ENCODE measurements at places on chromosomes 5 and 9.

- no peak for DNase-seq
Measured at GRCh38 chr5:83034036-83034435, 43.2 kb downstream of the TMEM167A start.

- DNase-seq: no peak
Measured at GRCh38 chr9:130539420-130540223, 39.8 kb upstream of the FUBP3 start.

GRCh38 chr9:78542491-78543181 lies 245.7 kb downstream of the PSAT1 start:
- no peak for DNase-seq

DNA sequence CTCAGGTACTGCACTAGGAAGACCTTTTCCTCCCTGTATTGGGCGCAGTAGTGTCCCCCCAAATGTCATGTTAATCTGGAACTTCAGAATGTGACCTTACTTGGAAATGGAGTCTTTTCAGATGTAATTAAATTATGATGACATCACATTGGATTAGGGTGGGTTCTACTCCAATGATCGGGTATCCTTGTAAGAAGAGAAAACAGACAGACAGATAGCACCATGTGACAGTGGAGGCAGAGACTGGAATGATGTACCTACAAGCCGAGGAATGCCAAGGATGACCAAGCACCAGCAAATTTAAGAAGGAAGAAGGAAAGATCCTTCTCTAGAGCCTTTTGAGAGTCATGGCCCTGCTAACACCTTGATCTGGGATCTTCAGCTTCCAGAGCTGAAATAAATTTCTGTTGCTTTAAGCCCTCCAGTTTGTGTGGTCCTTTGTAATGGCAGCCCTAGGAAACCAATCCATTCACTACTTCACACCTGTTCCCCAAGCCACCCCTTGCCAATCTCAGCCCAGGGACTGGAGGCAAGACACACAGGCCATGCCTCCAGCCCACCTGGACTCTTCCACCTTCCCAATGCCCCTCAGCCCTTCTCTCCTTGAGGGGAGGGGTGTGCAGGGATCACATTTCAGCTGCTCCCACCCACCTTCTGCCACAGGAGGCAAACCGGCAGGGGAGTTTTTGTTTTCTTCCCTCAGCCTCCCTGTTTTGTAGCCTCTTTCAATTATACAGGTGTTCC lies 1.6 kb downstream of the CCNJL start:
- DNase-seq: no peak

DNA sequence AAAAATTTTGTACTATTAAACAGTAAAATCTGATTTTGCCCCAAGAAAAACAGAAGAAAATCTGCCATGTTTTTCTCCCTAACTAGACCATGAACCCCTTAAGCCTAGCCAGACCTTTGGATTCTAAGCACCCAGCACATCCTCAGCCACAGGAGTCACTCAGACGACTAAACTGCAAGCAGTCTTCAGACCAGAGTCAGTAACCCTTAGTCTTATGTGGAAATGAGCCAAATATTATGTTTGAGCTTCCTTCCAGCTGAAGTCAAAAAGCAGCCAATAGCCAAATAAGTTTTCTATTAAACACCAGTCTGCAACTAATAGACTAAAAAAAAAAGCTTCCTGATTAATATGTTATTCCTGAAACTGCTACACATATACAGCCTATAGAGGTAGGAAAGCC lies 47.4 kb downstream of the GOLPH3 start:
- no peak for DNase-seq

- peak; percentile 67 for DNase-seq
Measured at GRCh38 chr9:89605465-89606048, 745 bp downstream of the GADD45G start.

- DNase-seq: peak; percentile 12
Measured at GRCh38 chr9:93960221-93960970, 5.2 kb upstream of the BARX1 start.

GRCh38 chr9:122392714-122393113 lies 21.9 kb downstream of the PTGS1 start:
- DNase-seq: no peak

DNA sequence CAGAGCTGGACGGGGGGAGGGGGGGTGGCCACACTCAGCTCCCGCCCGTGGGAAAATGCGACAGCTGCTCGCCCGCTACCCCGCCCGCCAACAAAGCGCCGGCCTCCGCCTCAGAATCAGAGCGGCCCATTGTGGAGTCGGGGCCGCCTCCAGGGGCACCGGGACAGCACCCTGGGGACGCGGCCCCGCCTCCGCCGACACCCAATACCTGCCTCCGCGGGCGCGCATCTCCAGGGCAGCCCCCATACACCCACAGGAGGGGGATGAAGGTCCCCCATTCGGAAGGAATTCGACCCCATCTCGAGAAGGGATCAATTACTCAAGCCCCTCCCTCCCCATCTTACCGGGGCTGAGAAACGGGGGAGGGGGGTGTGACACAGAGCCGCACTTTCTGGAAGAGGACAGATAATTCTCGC lies 1.3 kb downstream of the NOTCH1 start:
- peak; percentile 69 for DNase-seq

GRCh38 chr5:7855611-7856010 lies 4.7 kb upstream of the CFAP90 start:
- DNase-seq: no peak

DNA sequence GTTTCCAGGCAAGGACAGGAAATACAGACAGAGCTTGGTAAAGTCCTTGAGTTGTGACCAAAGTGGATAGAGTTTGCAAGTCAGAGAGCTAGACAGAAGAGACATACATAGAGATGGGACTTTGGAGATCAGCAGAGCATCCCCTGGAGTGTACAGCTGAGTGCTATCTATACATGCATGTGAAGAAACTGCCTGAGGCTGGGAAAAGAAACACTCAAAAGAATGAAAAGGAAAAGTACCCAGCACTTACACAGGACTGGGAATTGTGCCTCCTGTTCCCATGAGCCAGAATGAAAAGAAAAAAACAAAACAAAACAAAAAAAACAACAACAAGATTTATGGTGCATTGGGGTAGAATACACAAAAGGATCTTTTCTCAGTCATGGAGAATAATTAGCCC lies 606.4 kb downstream of the ZNF608 start:
- no peak for DNase-seq

- no peak for DNase-seq
Measured at GRCh38 chr9:86856259-86856658, 91.0 kb downstream of the GAS1 start.

DNA sequence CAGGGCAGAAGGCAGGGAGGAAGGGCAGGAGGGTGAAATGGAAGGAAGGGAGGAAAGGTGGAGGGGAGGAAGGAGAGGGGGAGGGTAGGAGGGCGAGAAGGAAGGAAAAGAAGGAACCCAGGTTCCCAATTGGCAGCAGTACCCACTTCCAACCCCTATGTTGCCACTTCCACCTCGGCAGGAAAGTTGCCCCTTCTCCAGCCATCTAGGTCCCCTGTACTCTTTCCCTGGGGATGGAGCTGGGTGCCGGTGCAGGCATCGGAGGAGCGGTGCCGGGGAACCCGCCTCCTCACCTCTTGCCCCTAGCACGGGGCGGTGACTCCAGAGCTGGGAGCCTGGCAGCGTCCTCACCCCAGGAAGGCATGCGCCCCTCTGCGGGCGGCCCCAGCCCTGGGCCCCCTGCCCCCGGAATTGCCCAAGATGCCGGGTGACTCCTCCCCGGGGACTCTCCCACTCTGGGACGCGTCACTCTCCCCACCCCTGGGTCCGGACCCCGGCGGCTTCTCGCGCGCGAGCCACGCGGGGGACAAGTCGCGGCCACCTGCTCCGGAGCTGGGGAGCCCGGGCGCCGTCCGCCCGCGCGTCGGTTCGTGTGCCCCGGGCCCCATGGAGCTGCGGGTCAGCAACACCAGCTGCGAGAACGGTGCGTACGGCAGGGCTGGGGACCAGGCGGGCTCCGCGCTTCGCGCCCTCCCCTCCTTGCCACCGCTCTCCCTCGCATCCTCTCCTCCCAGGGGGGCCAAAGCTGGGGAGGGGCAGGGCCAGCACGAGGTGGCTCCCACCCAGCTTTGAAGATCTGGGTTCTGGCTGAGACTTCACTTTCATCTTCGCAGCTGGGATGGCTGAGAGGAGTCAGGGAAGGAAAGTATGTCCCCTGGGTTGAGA lies at the start of gene NIPAL4:
NIPAL4 (plus strand) TSS at position 499 of the 885 bp plus-strand sequence; CDS start at position 607, 108 bp downstream.
- peak; percentile 26 for DNase-seq

- no peak for DNase-seq
Measured at GRCh38 chr5:5353681-5354080, 68.8 kb upstream of the ICE1 start.

- DNase-seq: no peak
Measured at GRCh38 chr9:105158020-105158419, 86.4 kb upstream of the SLC44A1 start.

DNA sequence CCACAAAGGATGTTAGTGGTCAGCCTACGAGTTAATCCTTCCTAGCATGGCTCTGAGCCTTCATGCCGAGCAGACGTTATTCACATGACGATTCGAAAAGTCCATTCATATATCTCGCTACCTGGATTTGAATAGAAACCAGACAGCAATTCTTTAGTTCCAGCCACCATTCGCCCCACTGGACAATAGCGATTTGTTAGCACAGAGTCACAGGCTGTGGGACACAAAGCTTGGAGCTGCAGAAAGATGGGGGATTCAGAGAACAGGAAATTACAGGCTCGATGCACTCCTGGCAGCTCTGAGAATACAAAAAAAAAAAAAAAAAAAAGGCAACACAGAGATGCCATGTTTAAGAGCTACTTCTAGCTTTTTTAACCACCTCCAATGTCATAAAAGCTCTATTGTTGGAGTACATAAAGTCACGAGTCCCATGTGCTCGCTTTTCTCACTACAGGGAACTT lies 110.7 kb downstream of the NR6A1 start:
- DNase-seq: peak; percentile 16

DNA sequence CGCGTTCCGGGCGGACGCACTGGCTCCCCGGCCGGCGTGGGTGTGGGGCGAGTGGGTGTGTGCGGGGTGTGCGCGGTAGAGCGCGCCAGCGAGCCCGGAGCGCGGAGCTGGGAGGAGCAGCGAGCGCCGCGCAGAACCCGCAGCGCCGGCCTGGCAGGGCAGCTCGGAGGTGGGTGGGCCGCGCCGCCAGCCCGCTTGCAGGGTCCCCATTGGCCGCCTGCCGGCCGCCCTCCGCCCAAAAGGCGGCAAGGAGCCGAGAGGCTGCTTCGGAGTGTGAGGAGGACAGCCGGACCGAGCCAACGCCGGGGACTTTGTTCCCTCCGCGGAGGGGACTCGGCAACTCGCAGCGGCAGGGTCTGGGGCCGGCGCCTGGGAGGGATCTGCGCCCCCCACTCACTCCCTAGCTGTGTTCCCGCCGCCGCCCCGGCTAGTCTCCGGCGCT lies at the start of gene DAPK1:
DAPK1 (plus strand) TSS at position 264 of the 442 bp plus-strand sequence. CDS start 1,211 bp downstream, outside the sequence.
- DNase-seq: no peak

GRCh38 chr5:178074266-178074952 lies 38.9 kb upstream of the N4BP3 start:
- no peak for DNase-seq

DNA sequence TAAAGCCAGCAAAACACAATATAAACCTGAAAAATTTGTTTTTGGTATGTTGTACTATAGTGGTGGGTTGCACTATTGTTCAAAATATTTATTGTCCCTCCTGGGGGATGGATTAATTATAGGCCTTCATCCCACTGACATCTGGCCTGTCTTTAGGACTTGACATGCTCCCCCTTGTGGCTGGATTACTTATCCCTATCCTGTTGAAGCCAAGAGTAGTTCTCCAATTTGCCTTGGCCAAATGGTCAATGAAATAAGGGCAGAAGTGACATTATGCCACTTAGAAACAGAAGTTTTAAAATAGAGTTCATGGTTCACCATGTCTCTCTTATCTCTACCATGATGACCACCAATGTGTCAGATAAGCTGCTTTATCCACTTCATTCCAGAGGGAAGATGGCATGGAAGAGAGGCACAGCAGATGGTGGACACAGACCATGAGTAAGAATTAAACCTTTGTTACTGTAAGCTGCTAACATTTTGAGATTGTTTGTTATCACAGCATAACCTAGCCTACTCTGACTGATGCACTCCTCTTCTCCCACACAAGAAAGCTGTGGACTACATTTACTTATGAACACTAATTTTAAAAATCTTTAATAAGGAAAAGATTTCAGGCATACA lies 29.2 kb upstream of the ARHGEF28 start:
- peak; percentile 8 for DNase-seq

- DNase-seq: no peak
Measured at GRCh38 chr5:138528208-138528607, 14.8 kb downstream of the ETF1 start.
